ENCODE measurements at places on chromosomes 16 and 17.

DNA sequence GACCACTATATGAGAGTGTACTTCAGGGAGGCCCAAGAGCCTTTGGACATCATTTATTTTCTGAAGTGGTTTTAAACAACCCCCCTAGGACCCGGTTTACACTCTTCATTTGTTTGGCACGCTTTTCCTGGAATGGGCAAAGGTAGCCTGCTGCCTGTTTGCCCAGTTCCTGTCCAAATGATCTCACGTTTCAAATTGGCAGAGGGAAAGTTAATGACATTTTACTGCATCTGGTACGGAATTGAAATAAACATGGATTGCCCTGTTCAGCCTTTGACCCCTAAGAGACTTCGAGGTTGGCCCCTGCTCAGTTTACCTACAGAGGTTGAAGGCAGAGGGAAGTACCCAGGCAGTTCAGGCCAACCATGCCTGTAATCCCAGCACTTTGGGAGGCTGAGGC is 5.8 kb upstream of the RPRML start:
- DNase-seq, result peak; percentile 46

DNA sequence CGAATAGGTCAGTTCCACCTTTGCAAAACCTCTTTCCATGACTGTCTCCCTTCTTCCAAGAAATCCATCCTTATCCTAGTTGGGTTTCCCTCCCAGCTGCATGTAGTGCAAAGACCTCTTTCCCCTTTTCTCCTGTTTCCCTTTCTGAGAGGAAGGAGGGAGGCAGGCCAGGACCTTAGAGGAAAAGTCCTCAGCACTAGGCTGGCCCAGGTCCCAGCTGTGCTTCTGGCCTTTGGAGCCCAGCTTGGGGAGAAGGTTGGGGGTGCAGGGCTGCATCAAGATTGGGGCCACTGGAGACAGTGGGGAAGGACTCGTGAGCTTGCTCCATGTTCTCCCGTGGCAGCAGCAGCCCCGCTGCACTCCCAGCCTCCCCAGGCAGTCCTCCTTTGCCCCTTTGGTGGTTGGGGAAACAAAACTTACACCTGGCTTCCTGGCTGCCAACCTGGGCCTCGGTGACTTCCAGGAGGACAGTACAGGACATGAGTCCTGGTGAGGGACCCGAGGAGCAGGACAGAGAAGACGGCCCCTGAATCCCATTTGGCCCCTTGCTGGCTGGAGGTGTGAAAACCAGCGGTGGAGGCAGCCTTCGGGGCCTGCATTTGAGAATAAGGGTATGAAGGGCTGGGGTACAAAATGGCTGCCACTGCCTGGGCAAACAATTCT is 481 bp downstream of the HEXIM2 start:
- no peak for DNase-seq

DNA sequence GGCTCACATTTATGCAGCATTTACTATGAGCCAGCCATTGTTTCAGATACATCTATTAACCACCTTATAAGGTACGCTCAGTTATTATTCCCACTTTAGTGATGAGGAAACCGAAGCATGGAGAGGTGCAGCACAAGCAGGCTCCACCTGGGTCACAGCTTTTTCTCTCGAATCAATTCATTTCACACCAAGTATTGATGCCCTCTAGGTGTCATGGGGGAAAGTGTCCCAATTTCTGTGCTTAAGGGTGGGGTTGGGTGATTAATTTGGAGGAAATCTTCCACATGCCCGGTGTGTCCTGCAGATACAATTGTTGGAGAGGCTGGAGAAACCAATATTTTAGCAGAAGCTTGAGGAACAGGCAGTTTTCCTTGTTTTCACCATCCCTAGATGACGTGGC is 62.7 kb upstream of the DNAJA2 start:
- DNase-seq, result no peak

- no peak for DNase-seq
These were observed 188.0 kb downstream of the SOX9 start for GRCh38 chr17:72308744-72309385.

GRCh38 chr16:30567991-30568638 is 3.4 kb downstream of the ZNF688 start:
- no peak for DNase-seq

- DNase-seq, result no peak
These were observed 28.2 kb upstream of the GNAO1 start for GRCh38 chr16:56163089-56163488.

GRCh38 chr16:48846277-48846676 is 236.3 kb upstream of the N4BP1 start:
- no peak for DNase-seq

- no peak for DNase-seq
These were observed 81.1 kb downstream of the FTO start for GRCh38 chr16:53785044-53785443.

DNA sequence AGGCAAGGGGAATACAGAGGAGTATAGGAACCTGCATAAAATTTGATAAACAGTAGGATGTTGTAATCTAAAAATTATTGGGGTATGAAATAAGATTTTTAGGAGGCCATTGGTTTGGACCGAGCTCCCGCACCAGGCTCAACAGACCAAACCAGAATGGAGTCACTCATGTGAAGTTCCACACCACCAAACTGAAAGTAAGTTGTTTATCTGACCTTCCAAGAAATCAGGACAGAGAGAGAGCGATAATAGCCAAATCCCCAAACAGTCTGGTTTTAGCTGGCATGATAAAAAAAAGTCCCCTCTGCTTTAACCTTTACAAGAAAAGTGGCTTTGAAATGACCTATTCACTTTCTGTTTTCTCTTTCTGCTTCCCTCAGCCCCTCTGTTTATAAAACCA is 45.7 kb upstream of the SIAH1 start:
- no peak for DNase-seq

DNA sequence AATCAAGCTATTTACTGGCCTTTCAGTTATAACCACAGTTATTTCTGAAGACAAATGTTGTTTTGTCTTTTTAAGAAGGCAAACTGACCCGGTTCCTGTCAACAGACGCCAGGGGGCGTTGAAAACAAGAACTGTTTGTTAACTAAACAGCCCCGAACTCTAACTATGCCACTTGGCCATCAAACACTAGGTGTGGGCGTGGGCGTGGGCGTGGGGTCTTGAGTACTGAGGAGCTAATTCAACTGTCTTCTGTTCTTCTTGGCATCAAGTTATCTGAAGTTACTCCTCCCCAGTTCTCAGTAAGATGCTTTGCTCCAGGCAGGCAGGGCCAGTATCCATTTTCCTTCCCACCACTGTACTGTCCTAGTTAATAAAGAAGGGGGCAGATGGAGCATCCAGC is 63.3 kb upstream of the MTMR4 start:
- DNase-seq, result no peak

DNA sequence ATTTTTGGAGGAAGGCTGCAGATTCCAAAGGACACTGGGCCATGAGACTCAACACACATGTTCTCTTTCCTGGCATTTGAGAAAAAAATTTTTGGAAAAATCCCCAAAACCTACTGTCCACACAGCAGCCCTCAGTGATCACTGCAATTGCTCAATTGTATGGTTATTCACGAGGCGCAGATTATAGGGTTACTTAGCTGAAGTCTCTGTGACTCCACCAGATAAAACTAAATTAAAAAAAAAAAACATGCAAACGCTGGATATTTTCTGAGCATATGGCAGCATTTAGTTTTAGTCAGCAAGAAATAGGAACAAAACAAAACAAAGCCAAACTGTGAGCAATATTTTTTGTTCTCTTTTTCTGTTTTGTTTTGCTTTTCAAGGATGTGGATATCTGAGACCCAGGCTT is 83.8 kb upstream of the FAM20A start:
- DNase-seq, result no peak

- DNase-seq, result no peak
These were observed 146.1 kb downstream of the RAB11FIP4 start for GRCh38 chr17:31537565-31538011.

- peak; percentile 67 for DNase-seq
These were observed 18.5 kb upstream of the ALDH3A1 start for GRCh38 chr17:19766421-19767270.

- DNase-seq, result no peak
These were observed 30.2 kb downstream of the MSI2 start for GRCh38 chr17:57286399-57287105.

- no peak for DNase-seq
These were observed 747 bp downstream of the ATXN7L3 start for GRCh38 chr17:44198721-44199552.

GRCh38 chr17:43595466-43595865 is 49.3 kb upstream of the ETV4 start:
- no peak for DNase-seq

DNA sequence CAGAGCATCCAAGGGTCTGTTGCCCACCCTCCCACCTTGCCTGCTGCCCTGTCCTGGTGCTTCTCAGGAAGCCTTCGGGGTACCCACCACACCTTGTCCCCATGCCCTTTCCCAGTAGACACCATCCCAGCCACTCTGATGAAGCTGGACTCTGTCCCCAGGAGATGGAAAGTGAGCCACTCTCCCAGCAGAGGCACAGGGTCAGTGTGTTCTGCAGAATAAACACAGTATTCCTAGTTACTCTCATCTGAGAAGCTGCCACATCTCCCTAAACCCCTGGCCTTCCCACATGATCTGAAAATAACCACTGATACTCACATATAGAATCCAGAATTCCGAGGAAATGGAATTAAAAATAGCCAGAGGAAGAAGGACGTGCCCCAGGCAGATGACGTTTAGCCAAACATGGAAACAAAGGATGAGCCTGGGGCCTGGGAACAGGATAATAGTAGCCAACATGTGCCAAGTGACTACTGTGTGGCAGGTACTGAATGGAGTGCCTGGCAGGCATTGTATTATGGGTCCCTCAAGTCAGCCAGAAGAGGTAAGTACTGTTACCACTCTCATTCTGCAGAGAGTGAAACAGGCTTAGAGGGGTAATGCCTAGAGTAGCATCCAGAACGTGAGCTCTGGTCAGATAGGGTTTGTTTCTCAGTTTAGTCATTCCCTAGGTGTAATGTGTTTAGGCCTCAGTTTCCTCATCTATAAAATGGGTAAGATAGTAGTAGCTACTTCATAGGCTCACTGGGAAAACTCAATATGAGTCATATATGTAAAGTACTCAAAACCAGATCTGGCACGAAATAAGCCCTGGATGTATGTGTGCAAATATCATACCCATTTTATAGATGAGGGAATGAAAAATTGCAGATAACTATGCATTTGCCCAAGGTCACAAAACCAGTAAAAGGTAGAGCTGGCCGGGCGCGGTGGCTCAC is 20.8 kb upstream of the PEMT start:
- peak; percentile 77 for DNase-seq

DNA sequence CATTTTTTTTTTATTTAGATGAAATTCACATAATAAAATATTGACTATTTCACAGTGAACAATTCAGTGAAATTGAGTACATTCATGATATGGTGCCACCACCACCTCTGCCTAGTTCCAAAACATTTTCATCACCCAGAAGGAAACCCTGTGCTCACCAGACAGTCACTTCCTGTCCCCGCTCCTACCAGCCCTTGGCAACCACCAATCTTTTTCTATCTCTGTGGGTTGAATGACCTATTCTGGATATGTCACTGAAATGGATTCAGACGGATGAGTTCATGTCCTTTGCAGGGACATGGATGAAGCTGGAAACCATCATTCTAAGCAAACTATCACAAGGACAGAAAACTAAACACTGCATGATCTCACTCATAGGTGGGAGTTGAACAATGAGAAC is 40.5 kb downstream of the ATP2C2 start:
- DNase-seq, result peak; percentile 7

GRCh38 chr16:62829607-62830006 is 793.4 kb upstream of the CDH8 start:
- no peak for DNase-seq

DNA sequence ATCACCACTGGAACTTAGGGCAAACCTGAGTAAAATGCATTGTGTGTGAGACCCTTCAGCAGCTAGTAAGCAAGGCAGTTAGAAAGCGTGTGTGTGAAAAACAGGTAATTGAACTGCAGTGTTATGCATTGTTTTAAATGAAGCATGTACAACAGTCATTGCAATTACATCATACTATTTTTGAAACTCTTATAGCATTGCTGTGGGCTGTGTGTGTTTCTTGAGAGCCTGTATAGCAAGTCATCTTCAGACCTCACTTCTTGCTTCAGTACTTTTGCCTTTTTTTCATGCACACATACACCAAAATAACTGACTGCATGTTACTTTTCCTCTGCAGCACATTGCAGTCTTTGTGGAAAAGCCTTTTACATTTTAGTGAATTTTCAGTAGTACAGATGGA is 19.2 kb downstream of the PTRH2 start:
- no peak for DNase-seq

GRCh38 chr16:88355093-88355388 is 27.7 kb upstream of the ZNF469 start:
- no peak for DNase-seq

DNA sequence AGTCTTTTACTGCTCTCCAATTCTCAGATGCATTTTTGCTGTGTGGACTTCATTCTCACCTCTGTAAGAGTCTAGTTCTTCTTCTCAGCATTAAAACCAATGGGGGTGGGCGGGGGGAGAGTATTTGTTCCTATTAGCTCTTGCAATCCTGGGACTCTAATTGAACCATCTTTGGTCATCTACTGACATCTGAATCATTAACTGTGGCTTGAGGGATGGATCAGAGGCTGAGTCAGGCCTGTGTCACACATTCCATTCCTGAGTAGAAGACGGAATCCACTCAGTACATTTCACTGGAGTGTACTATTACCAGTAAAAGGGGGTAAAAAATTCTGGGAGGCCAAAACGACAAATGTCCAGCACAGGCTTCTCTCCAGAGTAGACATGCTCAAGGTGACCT is 12.8 kb upstream of the ZNF23 start:
- no peak for DNase-seq

DNA sequence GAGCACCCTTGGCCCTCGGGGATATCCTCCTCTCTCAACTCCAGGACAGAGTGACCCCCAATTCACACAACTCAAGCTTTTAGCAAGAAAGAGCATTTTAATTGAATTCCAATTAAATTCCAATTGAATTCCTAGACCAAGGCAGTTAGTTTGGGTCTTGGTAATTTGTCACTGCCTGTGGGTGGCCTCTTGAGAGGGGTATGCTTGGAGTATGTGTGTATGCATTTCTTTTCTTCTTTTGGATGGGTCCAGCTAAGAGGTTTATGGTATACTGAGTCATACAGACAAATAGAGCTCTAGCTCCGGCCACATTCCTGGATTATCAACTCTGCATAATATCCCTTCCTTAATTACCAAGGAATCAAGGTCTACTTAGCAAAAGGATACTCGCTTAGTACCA is 136.7 kb downstream of the PCTP start:
- DNase-seq, result no peak

DNA sequence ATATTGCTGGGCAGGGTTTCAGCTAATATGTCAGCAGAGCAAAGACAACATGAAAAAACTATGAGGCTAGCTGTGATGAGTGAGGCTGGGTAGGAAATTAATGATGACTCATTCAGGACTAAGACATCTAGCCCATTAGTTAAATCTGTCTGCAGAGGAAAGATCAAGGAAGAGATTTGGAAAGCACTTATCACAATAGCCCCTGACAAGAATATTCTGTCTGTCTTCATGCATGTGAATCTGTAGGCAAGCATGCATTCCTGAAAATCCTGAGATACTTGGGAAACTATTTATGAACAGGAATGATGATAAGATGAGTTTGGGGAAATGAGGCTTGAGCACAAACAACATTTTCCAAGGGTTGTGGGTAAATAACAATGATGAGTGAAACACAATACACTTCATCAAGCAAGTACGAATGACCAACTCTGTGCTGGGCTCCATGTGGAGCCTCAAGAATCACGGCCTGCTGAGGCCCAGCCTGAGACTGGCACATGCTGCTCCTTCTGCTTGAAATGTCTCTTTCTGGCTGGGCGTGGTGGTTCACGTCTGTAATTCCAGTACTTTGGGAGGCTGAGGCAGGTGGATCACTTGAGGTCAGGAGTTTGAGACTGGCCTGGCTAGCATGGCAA is 96.5 kb upstream of the ASIC2 start:
- no peak for DNase-seq

GRCh38 chr17:56909742-56910508 is 3.9 kb downstream of the TRIM25 start:
- DNase-seq, result no peak
